ENCODE measurements at places on chromosomes 12 and 14.

- no peak for DNase-seq
Observed at GRCh38 chr12:18629916-18630315, 107.9 kb downstream of the PLCZ1 start.

DNA sequence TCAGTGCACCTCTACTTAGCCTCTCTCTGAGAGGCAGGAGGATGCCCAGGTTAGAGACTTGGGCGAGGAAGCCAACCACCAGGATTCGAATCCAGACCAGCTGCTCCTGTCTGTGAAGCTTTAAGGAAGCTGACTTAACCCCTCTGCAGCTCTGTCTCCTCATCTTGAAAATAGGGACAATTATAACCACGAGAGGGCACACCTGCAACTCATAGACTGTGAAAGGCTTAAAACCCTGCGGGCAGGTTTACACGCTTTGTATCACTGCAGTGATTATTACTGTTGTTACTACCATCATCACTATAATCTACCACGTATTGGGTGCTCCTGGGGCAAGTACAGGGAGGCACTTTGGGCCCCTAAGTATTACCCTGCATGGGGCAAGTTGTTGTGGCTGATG is 379.8 kb downstream of the VRK1 start:
- DNase-seq, result peak; percentile 30

GRCh38 chr12:116358893-116359761 is 81.6 kb upstream of the MED13L start:
- DNase-seq, result peak; percentile 89

GRCh38 chr14:96065661-96066459 is 26.7 kb downstream of the C14orf132 start:
- no peak for DNase-seq

- DNase-seq, result peak; percentile 49
Observed at GRCh38 chr14:31419967-31420318, 407 bp downstream of the HEATR5A start.

All from RWPE1 (cell line).